ENCODE measurements at places on chromosomes 13 and 19.

DNA sequence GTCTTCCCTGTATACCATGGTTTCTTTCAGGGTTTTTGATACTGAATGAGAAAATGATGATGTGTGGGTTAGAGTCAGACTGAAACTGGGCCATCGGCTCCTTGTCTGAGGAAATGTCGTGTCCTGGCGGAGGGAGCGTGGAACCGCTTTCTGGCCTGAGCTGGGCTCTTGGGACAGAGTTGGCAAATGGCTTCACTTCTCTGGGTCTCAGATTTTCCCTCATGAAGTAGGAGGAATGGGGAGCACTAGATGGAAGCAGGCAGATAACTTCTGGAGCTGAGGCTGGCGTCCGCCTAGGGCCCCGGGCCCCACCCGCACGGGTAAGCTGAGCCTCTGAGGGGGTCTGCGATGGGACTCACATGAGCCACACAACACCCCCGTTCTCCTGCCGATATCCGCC, 133.3 kb upstream of the WASF3 start:
- peak overlapping the region; percentile 35 for H3K27ac ChIP-seq
- H3K27me3 ChIP-seq, result no peaks in the 10 kb centered on the region
- DNase-seq, result no peak

DNA sequence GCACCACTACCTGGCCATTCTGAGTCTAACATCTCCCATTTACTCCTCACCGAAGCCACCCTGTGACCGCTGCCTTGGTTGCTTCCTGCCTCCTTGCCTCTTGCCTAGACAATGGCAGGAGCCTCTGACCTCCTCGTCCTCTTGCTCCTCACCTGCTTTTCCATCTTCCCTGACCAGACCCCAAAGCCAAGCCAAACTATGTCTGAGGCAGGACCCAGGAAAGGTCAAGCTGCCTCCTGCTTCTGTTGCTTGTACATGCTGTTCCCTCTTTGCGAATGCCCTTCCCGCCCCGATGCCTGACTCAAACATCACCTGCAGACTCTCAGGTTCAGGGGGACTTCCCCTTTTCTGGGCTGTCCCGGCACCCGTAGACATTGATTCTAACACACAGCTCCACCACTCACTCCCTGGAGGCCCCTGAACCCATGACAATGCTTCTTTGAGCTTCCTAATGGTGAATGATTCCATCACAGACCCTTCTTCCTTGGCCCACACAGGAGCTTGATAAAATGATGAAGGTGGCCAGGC, 60.8 kb downstream of the F2RL3 start:
- H3K4me1 ChIP-seq, result no peaks in the 10 kb centered on the region
- H3K36me3 ChIP-seq, result no peaks in the 10 kb centered on the region

DNA sequence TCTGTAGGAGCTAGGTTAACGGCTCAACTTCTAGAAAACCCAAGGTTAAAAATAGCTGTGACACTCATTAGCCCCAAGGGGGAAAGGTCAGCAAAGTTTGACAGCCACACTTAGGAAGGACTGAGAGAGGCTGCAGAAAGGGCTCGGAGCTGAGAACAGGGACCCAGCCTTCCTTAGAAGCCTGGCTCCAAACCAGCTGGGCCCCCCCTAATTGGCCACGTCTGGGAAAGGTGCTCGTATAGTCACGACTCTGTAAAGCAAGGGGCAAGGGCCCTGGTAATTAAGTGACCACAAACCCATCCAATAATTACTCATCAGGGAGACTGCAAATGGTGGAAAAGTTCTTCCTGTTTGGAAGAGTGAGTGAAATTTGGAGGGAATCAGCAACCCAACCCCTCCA, 90.5 kb downstream of the RNASEH2B start:
- H3K4me1 ChIP-seq, result peaks cover 18% of the 10 kb centered on the region
- no peak overlapping the region for H3K4me3 ChIP-seq
- no peaks in the 10 kb centered on the region for H3K27me3 ChIP-seq
- DNase-seq, result no peak

DNA sequence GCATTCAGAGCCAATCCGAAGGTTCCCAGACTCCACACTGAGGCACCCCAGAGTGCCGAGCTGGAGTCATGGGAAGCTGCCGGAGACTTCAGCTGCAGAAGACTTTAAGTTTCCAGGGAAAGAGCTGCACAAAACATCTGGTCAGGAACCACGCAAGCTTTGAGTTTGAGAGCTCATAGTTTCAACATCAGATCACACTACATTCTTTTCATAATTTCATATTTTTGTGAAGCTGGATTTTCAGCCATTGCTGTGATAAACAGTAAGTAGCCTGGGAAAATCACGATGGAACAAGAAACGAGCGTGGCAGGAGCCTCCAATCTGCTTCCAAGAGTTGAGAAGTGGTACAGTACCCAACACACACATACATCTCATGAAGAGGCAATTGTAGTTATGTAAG, 25.5 kb upstream of the ATP12A start:
- H3K27ac ChIP-seq, result no peak overlapping the region
- no peak for DNase-seq
- H3K27me3 ChIP-seq, result no peaks in the 10 kb centered on the region
- H3K4me1 ChIP-seq, result peaks cover 15% of the 10 kb centered on the region
- H3K36me3 ChIP-seq, result no peaks in the 10 kb centered on the region

GRCh38 chr13:100269837-100270236, 180.9 kb downstream of the PCCA start:
- H3K4me1 ChIP-seq, result no peaks in the 10 kb centered on the region
- H3K27me3 ChIP-seq, result no peaks in the 10 kb centered on the region
- no peak overlapping the region for H3K4me3 ChIP-seq
- H3K36me3 ChIP-seq, result no peaks in the 10 kb centered on the region
- no peak overlapping the region for H3K27ac ChIP-seq

- H3K27ac ChIP-seq, result peak overlapping the region; percentile 54
- no peaks in the 10 kb centered on the region for H3K36me3 ChIP-seq
- H3K27me3 ChIP-seq, result peaks cover 24% of the 10 kb centered on the region
- no peak overlapping the region for H3K4me3 ChIP-seq
- H3K4me1 ChIP-seq, result peaks cover 15% of the 10 kb centered on the region
Observed at GRCh38 chr13:51065372-51066090, 45.5 kb downstream of the C13orf42 start.

DNA sequence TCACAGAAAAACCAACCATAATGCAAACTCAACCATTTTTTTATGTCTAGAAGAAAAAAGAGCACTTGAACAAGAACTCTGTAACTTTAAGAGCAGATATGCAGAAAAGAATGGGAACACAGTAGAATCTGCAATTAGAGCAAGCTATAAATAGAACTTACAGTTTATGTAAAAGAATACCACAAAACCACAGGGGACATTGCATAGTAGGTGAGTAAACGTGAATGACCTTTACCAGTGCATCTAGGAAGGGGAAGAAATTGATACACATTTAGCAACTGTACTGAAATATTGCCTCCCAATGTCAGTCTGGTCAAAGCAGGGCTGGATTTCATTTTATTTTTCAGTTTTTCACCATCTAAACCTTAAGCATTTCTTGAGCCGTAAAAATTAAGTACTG, 242.2 kb upstream of the EDNRB start:
- H3K4me1 ChIP-seq, result no peaks in the 10 kb centered on the region
- H3K27ac ChIP-seq, result no peak overlapping the region
- DNase-seq, result no peak
- H3K4me3 ChIP-seq, result no peak overlapping the region
- no peaks in the 10 kb centered on the region for H3K36me3 ChIP-seq

Data from esophagus squamous epithelium (tissue), 5 donors.